T-helper 17 cell (primary cell): ENCODE measurements at places on chromosomes 5 and 9.

GRCh38 chr5:112549127-112549526, 130.1 kb upstream of the EPB41L4A start:
- no peak overlapping the region for H3K4me3 ChIP-seq
- DNase-seq: no peak
- H3K36me3 ChIP-seq: no peaks in the 10 kb centered on the region
- no peak overlapping the region for H3K27ac ChIP-seq

DNA sequence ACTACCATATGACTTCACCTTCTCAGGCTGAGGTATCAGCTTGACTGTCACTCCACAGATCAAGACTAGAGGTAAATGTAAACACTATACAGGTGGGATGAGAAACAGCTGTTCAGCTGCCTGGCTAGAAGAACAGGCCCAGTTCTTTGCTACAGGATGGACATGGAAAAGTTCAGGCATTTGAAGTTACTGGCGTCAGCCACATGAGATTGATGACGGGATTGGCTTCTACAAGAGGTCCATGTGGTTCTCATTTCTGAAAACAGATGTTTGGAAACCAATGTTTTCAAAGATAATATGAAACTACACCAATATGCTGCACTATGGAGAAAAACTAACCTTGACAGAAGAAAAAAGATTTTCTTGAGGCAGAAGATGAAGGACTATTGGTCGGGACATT, 324.1 kb downstream of the CDH10 start:
- no peak overlapping the region for H3K27ac ChIP-seq
- H3K4me3 ChIP-seq: no peak overlapping the region
- H3K4me1 ChIP-seq: no peaks in the 10 kb centered on the region
- H3K36me3 ChIP-seq: no peaks in the 10 kb centered on the region

GRCh38 chr9:89536145-89536574, 38.2 kb upstream of the SEMA4D start:
- peak overlapping the region; percentile 84 for H3K4me3 ChIP-seq
- H3K36me3 ChIP-seq: no peaks in the 10 kb centered on the region
- H3K4me1 ChIP-seq: peaks cover 69% of the 10 kb centered on the region
- no peak for DNase-seq
- peak overlapping the region; percentile 77 for H3K27ac ChIP-seq
- H3K27me3 ChIP-seq: no peaks in the 10 kb centered on the region

GRCh38 chr9:130214776-130215340, 42.7 kb downstream of the NCS1 start:
- no peak for DNase-seq
- H3K27ac ChIP-seq: no peak overlapping the region
- no peaks in the 10 kb centered on the region for H3K36me3 ChIP-seq
- no peaks in the 10 kb centered on the region for H3K4me1 ChIP-seq
- H3K4me3 ChIP-seq: no peak overlapping the region

DNA sequence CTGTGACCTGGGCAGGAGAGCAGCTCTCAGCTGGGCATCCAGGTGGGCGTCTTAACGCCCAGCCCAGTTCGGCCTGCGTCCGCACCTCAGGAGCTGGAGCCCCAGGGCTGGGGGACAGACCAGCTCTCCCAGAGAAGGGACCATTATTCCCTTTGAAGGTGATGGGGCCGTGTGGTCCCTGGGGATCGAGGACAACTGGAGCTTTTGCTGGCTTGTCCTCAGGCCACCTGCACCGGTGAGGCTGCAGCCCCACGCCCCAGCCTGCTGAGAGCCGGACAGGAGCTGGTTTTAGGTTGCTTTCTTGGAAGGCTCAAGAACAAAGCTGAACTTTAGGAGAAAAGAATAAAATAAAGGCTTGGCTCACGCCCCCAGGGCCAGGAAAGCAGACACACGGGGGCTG, 40.9 kb downstream of the NACC2 start:
- H3K4me1 ChIP-seq: peaks cover 20% of the 10 kb centered on the region
- H3K4me3 ChIP-seq: no peak overlapping the region

GRCh38 chr9:109510506-109510905, 12.4 kb upstream of the PTPN3 start:
- no peak overlapping the region for H3K4me3 ChIP-seq
- H3K27me3 ChIP-seq: peaks cover 55% of the 10 kb centered on the region
- no peak overlapping the region for H3K27ac ChIP-seq
- no peaks in the 10 kb centered on the region for H3K36me3 ChIP-seq
- H3K4me1 ChIP-seq: no peaks in the 10 kb centered on the region

DNA sequence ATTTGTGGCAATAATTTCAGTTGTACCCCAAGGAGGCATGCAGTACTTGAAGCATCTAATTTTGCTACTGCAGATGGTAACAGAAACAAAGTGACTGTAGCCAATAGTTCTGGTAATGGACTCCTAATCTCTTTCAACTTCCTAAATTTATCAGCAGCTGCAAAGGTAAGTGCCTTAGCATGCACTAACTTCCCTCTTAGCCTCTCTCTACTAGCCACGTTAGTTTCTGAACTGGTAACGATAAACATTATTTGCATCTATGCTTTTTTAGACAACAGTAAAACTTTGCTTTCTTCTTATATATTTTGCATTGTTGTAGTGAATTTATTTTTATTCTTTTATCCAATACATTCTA, 6.2 kb upstream of the CKS2 start:
- peaks cover 6% of the 10 kb centered on the region for H3K4me1 ChIP-seq
- H3K36me3 ChIP-seq: peaks cover 2% of the 10 kb centered on the region
- H3K4me3 ChIP-seq: no peak overlapping the region
- DNase-seq: no peak
- no peaks in the 10 kb centered on the region for H3K27me3 ChIP-seq

DNA sequence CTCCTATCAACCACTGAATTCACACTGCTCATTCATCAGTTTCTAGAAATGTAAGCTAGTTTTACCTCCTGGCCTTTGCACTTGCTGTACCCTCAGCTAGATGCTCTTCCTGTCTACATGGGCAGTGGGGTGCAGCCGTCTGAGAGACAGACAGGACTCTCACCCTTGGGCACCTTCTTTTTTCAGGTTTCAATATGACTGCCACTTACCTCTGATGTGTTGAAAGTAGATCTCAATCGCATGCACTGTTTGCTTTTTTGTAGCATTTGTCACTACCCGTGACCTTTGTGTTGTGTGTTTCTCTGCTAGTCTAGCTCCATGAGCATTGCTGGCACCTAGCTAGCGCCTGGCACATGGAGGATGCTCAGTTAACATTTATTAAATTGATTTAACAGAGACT, 403.1 kb upstream of the TRPC7 start:
- no peaks in the 10 kb centered on the region for H3K36me3 ChIP-seq
- no peak overlapping the region for H3K27ac ChIP-seq
- H3K4me1 ChIP-seq: peaks cover 3% of the 10 kb centered on the region
- peaks cover 7% of the 10 kb centered on the region for H3K27me3 ChIP-seq

GRCh38 chr9:123447934-123448646, 92.1 kb downstream of the CRB2 start:
- no peak for DNase-seq
- H3K4me3 ChIP-seq: no peak overlapping the region
- peaks cover 2% of the 10 kb centered on the region for H3K4me1 ChIP-seq

GRCh38 chr5:123124859-123125595, 36.0 kb downstream of the PRDM6 start:
- peaks cover 46% of the 10 kb centered on the region for H3K27me3 ChIP-seq
- no peak for DNase-seq
- no peaks in the 10 kb centered on the region for H3K4me1 ChIP-seq
- no peak overlapping the region for H3K4me3 ChIP-seq
- H3K36me3 ChIP-seq: no peaks in the 10 kb centered on the region

GRCh38 chr5:154138701-154139100, 51.8 kb upstream of the GALNT10 start:
- H3K4me3 ChIP-seq: no peak overlapping the region
- H3K27me3 ChIP-seq: peaks cover 26% of the 10 kb centered on the region
- DNase-seq: no peak
- H3K36me3 ChIP-seq: peaks cover 2% of the 10 kb centered on the region

DNA sequence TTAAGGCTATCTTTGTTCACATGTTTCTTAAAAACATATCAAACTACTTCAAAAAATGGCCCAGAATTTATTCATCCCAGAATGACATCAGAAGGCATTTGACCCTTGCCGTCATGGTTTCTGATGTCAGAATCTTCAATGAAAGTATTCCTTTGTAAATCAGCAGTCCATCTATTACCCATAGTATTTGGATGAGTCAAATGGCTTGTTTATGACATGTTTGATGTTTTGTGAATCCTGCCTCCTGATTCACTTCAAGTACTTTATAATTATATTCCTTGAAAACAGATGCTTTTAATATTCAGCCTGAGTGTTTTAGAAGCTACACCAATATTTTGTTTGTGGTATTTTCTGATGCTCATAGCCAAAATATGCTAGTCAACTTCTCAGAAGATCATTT, 200.8 kb upstream of the MEF2C start:
- no peak for DNase-seq
- no peaks in the 10 kb centered on the region for H3K4me1 ChIP-seq
- H3K4me3 ChIP-seq: no peak overlapping the region

DNA sequence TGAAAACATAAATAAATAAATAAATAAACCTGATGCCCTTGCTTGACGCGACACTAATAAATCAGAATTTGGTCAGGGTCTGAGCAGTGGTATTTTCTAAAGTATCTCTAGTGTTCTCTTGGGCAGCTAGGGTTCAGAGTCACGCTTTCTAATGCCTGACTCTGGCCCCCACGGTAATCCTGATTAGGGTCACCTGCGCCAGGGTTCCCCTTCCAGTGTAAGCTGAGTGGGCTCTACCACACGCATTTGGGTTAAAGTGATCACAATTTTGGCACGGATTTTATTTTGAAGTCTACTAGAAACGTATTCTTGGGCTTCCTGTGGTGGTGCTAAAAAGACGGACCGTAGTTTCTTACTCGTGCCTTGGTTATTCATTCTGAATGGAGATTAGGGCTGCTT, 651 bp downstream of the TTC1 start:
- H3K36me3 ChIP-seq: peaks cover 4% of the 10 kb centered on the region
- no peak for DNase-seq

GRCh38 chr5:125326150-125326510, 579.7 kb upstream of the ZNF608 start:
- H3K27me3 ChIP-seq: no peaks in the 10 kb centered on the region
- no peak overlapping the region for H3K27ac ChIP-seq
- no peaks in the 10 kb centered on the region for H3K36me3 ChIP-seq
- H3K4me1 ChIP-seq: no peaks in the 10 kb centered on the region

GRCh38 chr9:97412626-97413385, 910 bp downstream of the TDRD7 start:
- peaks cover 2% of the 10 kb centered on the region for H3K36me3 ChIP-seq
- H3K27ac ChIP-seq: peak overlapping the region; percentile 94
- peaks cover 15% of the 10 kb centered on the region for H3K27me3 ChIP-seq
- H3K4me3 ChIP-seq: peak overlapping the region; percentile 84

GRCh38 chr9:37217161-37217560, 96.8 kb downstream of the ZCCHC7 start:
- H3K4me1 ChIP-seq: peaks cover 17% of the 10 kb centered on the region
- no peak for DNase-seq

GRCh38 chr5:38519476-38519875, 37.0 kb downstream of the LIFR start:
- H3K4me1 ChIP-seq: peaks cover 2% of the 10 kb centered on the region
- no peak overlapping the region for H3K4me3 ChIP-seq
- H3K27me3 ChIP-seq: peaks cover 20% of the 10 kb centered on the region
- no peak for DNase-seq

GRCh38 chr5:24732184-24732583, 87.4 kb upstream of the CDH10 start:
- H3K36me3 ChIP-seq: no peaks in the 10 kb centered on the region
- H3K4me1 ChIP-seq: no peaks in the 10 kb centered on the region
- H3K27ac ChIP-seq: no peak overlapping the region
- H3K4me3 ChIP-seq: no peak overlapping the region
- no peaks in the 10 kb centered on the region for H3K27me3 ChIP-seq

GRCh38 chr5:120082316-120083068, 381.6 kb upstream of the PRR16 start:
- no peaks in the 10 kb centered on the region for H3K36me3 ChIP-seq
- H3K4me1 ChIP-seq: no peaks in the 10 kb centered on the region
- H3K4me3 ChIP-seq: no peak overlapping the region
- H3K27me3 ChIP-seq: no peaks in the 10 kb centered on the region

DNA sequence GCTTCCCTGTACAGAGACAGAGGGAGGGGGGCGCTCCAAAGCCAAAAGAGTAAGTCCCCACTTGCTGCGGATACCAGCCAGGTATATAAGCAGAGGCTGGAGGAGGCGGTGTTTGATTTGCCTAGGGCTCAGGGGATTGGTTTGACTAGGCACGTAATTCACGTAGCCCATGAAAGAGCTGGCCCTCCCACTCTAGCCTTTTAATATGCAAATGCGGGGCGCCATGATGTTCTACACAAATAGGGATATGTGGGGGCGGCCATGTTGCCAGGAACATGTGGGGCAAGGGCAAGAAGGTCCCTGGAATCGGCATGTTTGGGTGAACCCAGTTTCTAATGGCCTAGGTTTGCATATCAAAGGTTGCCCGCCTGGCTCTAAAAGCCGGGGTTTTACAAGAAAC, 3.3 kb upstream of the PRLR start:
- H3K27ac ChIP-seq: no peak overlapping the region
- peaks cover 5% of the 10 kb centered on the region for H3K36me3 ChIP-seq
- peaks cover 8% of the 10 kb centered on the region for H3K4me1 ChIP-seq
- H3K27me3 ChIP-seq: peaks cover 51% of the 10 kb centered on the region
- DNase-seq: no peak

GRCh38 chr5:6819521-6819920, 106.3 kb downstream of the TENT4A start:
- no peaks in the 10 kb centered on the region for H3K36me3 ChIP-seq
- H3K4me1 ChIP-seq: no peaks in the 10 kb centered on the region
- H3K27me3 ChIP-seq: peaks cover 30% of the 10 kb centered on the region
- no peak overlapping the region for H3K27ac ChIP-seq

- no peak overlapping the region for H3K4me3 ChIP-seq
- H3K4me1 ChIP-seq: no peaks in the 10 kb centered on the region
- no peak for DNase-seq
- no peaks in the 10 kb centered on the region for H3K36me3 ChIP-seq
- H3K27me3 ChIP-seq: peaks cover 42% of the 10 kb centered on the region
- H3K27ac ChIP-seq: no peak overlapping the region
These were observed 20.0 kb downstream of the NTNG2 start for GRCh38 chr9:132181796-132182313.

GRCh38 chr9:130701059-130702022, 7.8 kb downstream of the EXOSC2 start:
- no peak overlapping the region for H3K4me3 ChIP-seq
- H3K27me3 ChIP-seq: no peaks in the 10 kb centered on the region
- peaks cover 19% of the 10 kb centered on the region for H3K36me3 ChIP-seq
- no peak overlapping the region for H3K27ac ChIP-seq

- no peaks in the 10 kb centered on the region for H3K27me3 ChIP-seq
- no peak for DNase-seq
- no peaks in the 10 kb centered on the region for H3K36me3 ChIP-seq
- peaks cover 44% of the 10 kb centered on the region for H3K4me1 ChIP-seq
These were observed 9.8 kb downstream of the TGFBI start for GRCh38 chr5:136038635-136039034.
